ENCODE measurements at places on chromosomes 2 and 18. TPM values are rescaled to one million over a fixed set of nuclear protein-coding genes. Genes with fewer than 3 reads are reported as not detected.

- DNase-seq = no peak
These were observed 2.1 kb upstream of the LRRFIP1 start for GRCh38 chr2:237625216-237625705.

DNA sequence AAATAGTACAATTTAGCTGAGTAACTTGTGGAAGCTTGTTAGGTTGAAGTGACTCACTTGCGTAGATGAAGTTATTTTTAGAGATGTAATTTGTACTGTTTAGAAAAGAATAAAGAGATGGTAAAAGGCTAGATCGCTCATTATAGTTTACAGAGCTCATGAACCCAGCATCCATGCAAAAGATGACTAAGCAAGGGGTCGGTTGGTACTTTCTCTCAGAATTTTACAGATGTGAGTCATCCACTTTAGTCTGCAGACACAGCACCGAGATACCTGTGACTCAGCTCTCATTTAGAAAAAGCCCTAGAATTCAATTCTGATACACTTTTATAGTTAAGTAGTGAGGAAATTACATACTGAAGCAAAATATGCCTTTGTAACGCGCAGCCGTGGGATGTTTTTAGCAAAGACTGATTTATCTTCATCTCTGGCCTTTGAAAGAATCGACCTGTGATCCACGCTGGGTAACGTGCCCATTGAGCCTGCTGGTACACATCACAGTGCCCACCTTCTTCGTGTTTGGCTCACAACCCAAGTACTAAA lies 116.5 kb upstream of the FOSL2 start:
- DNase-seq = peak; percentile 100

DNA sequence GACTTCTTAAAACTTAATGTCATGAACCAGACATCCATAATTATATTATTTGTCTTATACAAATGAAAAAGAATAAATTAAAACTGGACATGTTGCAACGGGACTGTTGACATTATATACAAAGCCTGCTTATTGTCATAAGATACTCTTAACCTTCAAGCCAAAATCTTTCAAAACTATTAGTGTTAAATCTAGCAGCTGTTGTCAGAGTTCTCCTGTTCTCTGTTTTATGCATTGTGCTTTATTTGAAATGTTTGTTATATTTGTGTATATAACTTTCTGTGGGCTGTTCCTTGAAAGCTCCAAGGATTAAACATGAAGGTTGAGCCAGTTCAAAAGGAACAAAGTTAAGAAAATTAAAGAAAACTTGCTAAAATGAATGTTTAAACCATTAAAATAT lies 335.5 kb upstream of the NT5C1B start:
- peak; percentile 51 for DNase-seq

DNA sequence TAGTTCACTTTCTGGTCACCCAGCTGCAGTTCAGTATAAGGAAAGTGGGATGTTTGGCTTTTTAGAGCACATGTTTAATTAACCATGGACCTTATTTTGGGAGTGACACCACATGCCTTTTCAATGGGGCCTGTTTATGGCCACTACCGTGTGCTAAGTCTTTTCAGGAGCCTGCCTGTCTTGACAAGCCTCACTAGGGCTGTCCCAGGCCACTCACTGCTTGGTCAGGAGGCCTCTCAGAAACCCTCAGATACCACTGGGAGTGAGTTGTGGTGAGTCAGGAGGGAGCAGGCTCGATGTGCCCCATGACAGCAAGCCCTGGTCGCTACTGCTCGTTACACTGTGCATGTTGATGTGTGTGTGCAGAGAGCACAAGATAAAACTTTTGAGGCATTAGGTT lies 123.0 kb downstream of the MAP4K4 start:
- DNase-seq = peak; percentile 90

- no peak for DNase-seq
These were observed 329.7 kb upstream of the MEIS1 start for GRCh38 chr2:66105066-66105753.

GRCh38 chr2:118225666-118226065 lies 137.4 kb downstream of the INSIG2 start:
- DNase-seq = no peak

GRCh38 chr2:179715196-179715595 lies 146.2 kb downstream of the ZNF385B start:
- no peak for DNase-seq

DNA sequence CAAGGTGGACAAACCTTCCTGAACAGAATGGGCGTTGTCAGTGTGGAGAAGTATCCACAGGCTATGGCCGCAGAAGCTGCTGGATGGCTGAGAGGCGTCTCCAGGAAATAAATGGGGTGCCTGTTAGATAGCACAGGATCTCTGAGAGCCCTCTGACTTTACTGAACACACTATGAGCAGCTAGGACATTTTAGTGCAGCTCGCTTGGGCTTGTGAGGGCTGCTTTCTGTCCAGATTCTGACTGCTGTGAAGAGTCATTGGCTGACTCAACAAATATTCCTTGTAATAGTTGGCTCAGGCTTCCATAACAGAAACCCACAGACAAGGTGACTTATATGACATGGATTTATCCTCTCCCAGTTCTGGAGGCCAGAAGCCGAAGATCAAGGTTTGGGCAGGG lies 100.2 kb upstream of the SNTG2 start:
- no peak for DNase-seq

DNA sequence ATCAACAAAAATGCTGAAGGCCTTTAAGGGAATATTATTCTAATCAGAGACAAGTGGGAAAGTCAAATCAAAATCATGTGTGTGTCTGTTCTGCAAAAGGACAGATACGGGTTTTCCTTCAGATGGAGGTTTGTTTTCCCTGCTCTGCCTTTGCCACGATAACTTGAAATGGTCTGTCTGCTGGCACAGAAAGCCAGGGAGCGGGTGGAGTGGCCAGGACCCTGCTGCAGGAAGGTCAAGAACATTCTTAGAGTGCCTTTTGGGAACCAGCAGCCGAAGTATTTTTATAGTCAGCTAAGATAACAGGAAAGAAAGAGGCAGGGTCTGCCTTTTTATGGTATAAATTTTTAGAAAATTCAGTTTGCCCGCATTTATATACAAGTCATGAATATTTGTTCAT lies 234.2 kb downstream of the LTBP1 start:
- DNase-seq = no peak

Gene FLACC1
- 0.32 TPM for polyA plus RNA-seq

Gene EIPR1
- polyA plus RNA-seq = 46.5 TPM
